ENCODE measurements at places on chromosomes 1 and 21. TPM values are rescaled to one million over a fixed set of nuclear protein-coding genes. Genes with fewer than 3 reads are reported as not detected.

Gene CCDC24
- 2.1 TPM for total RNA-seq

Gene LAPTM5
- total RNA-seq, result 4.0 TPM

Gene F13B
- not detected for total RNA-seq

Gene FBXO42
- total RNA-seq, result 8.2 TPM

Gene TEX38
- total RNA-seq, result not detected

Gene GCSAML
- not detected for total RNA-seq

Gene SLC5A9
- total RNA-seq, result not detected

Gene NES
- total RNA-seq, result 293 TPM

Gene BCL2L15
- 0.26 TPM for total RNA-seq

Gene SPATA21
- total RNA-seq, result not detected

Gene DNASE2B
- not detected for total RNA-seq

Gene CHAF1B
- 8.2 TPM for total RNA-seq

Gene CTSK
- 20.5 TPM for total RNA-seq

Gene TTC24
- total RNA-seq, result not detected

Gene CYB5RL
- total RNA-seq, result 4.3 TPM

Gene RBP7
- total RNA-seq, result not detected

Gene S100A9
- total RNA-seq, result 0.95 TPM

Gene PGBD5
- 0.07 TPM for total RNA-seq

Gene SPRR1A
- not detected for total RNA-seq
